ENCODE measurements at places on chromosomes 1 and 21.
A peak's percentile ranks its signal among the peaks of the same experiment; 100 is the strongest.

GRCh38 chr1:150619576-150620509 lies 9.6 kb downstream of the ENSA start:
- DNase-seq: no peak

DNA sequence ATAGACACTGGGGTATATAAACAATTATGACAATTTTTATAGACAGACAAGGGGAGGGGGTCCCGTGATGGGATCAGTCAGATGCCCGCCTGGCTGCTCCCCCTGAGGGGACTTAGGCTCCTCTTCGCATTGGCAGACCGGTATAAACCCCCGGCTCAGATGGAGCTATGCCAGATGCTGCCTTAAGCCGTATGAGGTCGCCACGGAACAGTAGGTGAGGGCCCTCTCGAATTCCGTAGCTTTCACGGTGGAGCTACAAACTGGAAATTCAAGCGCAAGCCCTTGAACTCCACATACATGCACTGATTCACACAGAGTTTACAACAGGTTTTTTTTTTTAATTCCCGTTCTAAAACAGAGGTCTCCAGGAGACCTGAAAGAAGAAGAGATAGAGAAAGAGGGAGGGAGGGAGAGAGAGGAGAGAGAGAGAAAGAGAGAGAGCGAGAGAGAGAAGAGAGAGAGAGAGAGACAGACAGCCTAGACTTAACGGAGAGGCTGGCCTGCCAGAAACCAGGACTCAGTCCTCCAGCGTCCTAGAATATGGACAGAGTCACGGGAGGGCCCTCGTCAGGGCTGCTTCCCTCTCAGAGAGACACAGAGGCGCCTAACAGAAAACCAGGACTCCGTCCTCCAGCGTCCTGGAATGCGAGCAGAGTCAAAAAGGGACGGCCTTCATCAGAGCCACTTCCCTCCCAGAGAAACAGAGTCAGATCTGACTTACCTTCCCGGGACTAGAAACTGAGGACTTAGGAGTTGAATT lies 24.4 kb upstream of the TMEM54 start:
- DNase-seq: peak; percentile 36

GRCh38 chr1:88634538-88634937 lies 49.5 kb upstream of the PKN2 start:
- no peak for DNase-seq

DNA sequence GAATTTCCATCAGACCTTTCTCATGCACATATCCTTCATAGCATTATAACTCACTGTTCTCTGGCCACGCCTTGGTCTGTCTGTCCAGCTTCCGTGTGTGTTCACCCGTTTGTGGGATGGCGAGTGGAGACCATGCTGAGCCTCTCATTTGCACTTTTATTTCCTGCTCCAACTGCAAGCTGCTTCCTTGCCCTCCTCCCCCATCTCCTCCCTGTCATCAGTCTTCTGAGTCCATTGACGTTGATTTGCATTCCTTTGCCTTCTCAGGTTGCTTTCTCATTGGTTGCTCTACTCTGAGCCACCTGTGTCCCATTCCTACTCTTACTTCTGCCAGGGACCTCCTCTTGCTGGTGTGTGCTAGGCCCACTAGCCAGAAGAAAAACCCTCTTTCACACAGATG lies 146.4 kb downstream of the NOS1AP start:
- no peak for DNase-seq

GRCh38 chr21:16241016-16241415 lies 511.2 kb downstream of the USP25 start:
- DNase-seq: no peak

DNA sequence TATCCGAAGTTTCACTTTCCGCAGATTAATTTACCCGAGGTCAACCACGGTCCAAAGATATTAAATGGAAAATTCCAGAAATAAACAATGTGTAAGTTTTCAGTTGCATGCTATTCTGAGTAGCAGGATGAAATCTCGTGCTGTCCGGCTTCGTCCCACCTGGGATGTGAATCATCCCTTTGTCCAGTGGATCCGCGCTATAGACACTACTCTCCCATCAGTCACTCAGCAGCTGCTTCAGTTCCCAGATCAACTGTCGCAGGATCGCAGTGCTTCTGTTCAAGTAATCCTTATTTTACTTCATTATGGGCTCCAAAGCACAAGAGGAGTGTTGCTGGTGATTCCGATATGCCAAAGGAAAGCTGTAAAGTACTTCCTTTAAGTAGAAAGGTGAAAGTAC lies 8.3 kb upstream of the LRP8 start:
- no peak for DNase-seq

GRCh38 chr1:57966340-57966739 lies 542.5 kb upstream of the DAB1 start:
- DNase-seq: no peak

DNA sequence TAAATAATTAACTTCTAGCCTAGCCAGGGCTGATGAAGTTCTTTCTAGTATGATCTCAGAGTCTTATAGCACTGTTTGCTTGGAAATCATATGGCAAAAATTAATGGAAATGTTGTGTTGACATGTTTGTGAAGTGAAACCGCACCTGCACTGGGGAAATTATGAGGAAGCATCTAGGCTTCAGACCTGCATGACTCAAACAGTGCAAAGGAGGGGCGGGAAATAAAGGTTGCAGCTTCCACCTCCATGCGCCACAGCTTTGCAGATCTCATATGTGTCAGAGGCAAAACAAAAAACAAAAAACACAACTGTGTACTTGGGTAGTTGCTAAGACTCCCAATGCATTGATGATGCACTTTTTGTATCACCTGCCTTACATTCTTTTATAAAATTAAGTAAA lies 1080.6 kb downstream of the PLA2G4A start:
- no peak for DNase-seq

DNA sequence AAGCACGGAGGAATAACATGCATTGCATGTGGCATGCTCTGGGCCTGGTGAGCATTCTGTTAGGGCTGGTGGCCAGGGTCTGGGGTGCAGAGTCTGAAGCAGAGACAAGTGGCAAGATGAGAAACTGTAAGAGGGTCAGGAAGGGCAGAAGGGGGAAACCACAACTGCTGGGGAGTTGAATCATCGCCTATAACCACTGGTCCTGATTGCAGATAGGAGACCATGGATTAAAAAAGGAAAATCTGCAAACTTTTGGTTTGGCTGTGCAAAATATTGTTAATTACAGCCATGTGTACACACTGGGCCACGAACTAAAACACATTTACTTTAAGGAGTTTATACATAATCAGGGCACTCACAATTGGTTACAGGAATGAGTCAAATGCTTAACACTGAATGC lies 76.6 kb downstream of the TGFBR3 start:
- no peak for DNase-seq

DNA sequence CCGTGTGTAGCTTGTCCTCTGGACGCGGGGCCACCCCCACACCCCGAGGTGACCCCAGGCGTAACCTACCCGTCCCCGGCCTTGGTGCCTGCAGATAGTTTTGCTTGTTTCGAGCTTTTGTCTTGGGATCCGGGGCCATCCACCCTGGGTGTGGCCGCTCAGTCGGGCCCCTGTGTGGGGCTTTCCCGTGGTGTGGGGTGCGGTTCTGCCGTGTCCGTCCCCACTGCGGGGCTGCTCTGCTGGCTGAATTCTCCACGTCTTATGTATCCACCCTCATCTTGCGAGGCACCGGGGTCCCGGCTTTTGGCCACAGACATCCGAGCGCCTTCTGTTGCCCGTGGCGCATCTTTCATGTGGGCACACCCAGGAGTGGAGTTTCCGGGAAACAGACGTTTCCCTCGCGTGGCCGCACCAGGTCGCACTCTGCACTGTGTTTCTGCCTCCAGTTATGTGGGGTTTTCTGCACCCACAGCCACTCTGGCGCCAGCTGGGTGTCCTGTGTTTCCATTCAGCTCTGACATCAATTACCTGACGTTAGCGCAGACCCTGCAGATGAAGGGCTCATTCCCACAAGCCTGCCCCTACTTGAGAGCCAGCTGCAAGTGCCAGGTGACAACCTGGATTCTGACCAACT lies 64.9 kb downstream of the PRKCZ start:
- DNase-seq: no peak

DNA sequence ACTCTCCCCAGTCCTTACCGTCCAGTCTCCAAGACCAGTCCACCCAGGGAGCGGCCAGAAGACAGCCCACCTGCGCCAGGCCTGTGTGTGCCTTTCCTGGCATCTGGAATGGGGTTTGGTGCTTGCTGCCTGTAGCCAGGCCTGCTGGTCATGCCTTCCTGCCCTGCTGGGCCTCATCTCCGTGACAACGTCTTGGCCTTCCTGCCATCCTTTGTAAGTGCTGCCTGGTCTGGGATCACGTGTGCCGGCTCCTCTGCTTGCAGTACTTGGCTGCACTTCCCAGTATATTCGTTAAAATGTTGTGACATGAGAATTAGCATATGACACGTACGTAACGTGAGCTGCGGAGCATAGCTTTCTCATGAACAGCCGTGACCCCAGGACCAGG lies 145.3 kb upstream of the COL6A1 start:
- no peak for DNase-seq

- DNase-seq: no peak
Observed at GRCh38 chr1:179968994-179969919, 14.6 kb downstream of the CEP350 start.

DNA sequence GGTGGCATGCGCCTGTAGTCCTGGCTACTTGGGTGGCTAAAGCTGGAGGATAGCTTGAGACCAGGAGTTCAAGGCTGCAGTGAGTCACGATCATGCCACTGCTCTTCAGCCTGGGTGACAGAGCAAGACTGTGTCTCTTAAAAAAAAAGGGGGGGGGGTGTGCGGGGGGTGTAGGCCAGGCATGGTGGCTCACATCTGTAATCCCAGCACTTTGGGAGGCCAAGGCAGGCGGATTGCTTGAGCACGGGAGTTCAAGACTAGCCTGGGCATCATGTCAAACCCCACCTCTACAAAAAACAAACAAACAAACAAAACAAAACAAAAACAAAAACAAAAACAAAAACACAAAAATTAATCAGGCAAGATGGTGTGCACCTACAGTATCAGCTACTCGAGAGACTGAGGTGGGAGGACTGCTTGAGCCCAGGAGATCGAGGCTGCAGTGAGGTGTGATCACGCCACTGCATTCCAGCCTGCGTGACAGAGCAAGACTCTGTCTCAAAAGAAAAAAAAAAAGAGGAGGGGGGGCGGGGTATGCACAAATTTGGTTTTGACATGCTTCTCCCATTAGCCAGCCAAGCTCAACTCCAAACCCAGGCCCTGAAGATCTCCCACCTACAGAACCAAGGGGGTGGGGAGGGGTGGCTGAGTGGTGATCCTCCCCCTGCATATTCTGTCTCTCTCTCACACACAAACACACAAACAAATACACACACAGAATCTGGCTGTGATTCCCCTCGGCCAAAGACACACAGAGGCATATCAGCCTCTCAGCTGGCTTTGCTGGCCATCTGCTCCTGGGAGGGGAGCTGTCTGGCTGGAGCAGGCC lies 3.1 kb downstream of the PTAFR start:
- DNase-seq: no peak

DNA sequence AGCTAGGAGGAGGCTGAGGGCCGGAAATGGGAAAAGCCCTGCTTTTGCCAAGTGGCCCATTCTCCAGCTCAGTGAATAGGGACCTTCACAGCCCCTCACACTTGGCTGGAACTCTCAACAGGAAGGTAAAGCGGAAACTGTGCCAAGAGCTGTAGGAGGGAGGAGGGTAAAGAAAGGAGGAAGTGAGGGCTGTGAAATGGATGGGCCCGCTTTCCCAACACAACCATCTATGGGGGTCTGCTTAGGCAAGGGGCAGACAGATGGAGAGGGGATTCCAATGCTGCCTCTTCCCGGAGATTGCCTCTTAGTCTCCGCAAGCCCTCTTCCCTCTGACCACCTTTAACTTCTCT lies 5.2 kb downstream of the INKA2 start:
- no peak for DNase-seq

DNA sequence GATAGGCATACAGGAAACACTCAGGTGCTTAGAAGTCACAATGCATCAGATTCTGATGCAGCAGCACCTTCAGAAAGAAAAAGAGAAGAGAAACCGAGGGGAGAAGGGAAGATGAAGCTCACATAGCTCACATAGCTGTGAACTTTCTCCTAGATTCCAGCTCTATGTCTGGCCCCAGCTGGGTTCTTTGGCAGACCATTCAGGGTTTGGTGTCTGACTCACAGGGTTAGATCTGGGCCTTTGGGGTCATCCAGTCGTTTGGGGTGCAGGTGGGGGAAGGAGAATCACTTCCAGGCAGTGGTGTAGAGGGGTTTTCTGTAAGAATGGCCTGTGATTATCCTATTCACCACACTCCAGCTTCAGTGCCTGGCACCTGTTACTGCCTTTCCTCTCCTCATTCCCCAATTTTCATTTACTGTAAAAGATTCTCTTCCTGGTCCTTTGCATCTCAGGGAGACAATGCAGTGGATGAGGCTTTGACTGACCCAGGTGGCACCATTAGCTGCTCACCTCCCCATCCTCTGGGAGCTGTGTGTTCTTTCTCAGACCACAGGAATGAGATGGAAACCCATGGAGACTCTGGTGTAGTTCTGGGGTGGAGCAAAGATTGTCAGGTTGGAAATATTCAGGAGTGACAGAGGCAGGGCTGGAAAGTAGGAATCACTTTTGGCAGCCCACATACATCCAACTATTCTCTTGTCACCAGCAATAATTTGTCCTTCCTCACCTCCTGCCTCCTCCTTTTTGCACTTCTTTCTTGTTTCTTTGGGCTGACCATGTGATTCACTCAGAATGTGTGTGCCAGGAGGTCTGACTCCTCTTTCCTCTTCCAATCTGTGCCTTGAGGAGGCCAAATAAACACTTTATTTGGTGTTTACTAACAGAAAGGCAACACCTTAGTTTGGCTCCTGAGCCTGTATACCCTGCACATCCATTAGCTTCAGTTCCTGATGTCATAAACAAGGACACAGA lies 103.3 kb downstream of the PAPPA2 start:
- DNase-seq: no peak

DNA sequence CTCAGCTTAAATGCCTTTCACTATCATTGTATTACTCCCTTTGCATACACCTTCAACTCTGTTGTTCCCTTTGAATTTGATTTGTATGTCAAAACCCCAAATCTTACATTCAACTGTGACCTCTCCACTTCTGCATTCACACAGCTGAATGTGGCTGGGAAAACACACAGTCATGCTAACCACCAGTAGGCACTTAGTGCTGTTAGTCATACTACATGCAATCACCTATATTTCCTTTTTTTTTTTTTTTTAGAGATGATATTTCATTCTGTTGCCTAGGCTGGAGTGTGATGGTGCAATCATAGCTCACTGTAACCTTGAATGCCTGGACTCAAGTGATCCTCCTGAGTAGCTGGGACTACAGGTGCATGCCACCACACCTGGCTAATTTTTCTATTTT lies 16.2 kb downstream of the BTBD8 start:
- DNase-seq: peak; percentile 11

- DNase-seq: no peak
Observed at GRCh38 chr1:52876843-52877242, 34.3 kb downstream of the ZYG11A start.

DNA sequence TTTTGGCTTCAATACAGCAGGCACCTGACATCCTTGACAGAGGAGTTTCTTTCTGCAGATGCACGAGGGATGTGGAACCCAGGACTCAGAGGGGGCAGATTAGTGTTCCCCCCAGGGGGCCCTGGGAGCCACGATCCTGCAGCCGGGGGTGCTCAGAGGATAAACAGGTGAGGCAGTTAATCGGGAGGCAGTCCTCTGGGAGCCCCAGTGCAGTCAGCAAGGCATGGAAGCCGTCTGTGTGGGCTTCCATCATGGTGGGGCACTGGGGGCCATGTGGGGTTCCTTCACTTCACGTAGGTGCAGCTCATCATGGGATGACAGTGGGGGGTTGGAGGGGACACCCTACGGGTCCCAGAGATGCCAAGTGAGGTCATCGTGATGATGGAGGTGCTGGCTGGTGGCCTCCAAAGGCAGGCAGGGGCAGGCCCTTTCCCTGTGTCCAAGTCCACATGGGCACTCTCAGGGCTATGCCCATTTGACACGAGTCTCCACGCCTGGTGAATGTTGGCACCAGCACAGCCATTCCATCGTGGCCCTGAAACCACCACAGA lies 59.3 kb upstream of the ABCG1 start:
- DNase-seq: no peak

Data from stimulated activated CD4-positive, alpha-beta T cell treated with anti-CD3 and anti-CD28 coated beads, Interleukin-15, amount 100 ng/mL, for 24 hours (primary cell).